NCI-H2029 (cell line): ENCODE measurements at places on chromosomes 11 and 22.

GRCh38 chr11:34427186-34427805 lies 11.4 kb upstream of the CAT start:
- DNase-seq: no peak

DNA sequence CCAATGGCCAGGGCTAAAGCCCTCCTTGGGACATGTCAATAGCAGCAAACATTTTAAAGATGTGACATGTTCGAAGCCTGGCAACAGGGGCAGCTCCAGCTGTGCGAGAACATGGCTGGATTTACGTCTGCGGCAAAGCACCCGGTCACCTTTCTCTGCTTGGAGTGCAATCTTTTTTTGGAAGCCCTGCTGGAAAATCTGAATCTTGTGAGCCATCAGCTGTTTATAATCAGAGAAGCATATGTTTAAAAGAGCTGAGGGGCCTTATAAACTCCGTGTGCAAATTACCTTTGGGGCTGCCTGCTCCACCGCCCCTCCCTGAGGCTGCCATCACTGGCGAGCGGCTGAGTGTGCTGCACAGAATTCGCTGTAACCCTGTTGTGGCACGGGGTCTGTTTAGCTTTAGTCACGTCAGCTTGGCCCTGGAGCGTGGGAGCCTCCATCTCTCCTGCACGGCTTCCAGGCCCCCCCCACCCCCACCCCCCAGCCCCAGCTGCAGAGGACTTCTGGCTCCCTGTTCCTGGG lies 9.0 kb upstream of the KCNQ1OT1 start:
- DNase-seq: no peak

- DNase-seq: peak; percentile 35
Measured at GRCh38 chr11:1882265-1883238, 9.1 kb downstream of the PRR33 start.

- no peak for DNase-seq
Measured at GRCh38 chr11:34415538-34415937, 23.2 kb upstream of the CAT start.

- DNase-seq: no peak
Measured at GRCh38 chr11:19980957-19981669, 179.2 kb downstream of the DBX1 start.

DNA sequence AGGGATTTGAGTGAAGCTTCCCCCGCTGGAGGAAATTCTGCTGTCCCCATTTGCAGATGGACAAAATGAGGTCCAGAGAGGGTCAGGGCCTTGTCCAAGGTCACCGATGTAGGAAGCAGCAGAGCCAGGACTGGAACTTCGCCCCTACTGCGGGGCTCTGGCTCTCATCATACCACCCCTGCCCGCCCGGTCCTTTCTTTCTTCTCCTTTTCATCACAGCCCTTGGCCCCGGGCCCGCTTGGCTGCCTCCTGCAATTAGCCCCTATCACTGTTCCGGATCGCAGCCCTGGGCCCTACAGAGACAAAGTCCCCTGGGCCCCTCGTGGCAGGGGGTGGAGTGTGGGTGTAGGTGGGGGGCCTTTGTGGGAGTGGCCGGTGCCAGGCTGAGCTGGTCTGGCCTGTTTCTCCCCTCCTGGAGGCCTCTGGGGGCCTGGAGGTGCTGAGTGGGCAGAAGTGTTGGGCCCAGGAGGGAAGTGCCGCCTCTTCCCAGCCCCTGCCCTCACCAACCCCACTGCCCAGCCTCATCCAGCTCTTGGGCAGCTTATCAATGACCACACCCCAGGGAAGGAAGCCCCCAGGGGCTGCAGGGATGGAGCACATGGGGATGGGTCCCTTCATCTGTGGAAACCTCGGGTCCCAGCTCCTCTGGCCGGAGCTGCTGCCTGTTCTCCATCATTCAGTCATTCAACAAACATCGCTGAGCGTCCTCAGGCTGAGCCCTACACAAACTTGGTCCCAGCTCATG lies 3.4 kb downstream of the EMID1 start:
- DNase-seq: no peak

- no peak for DNase-seq
Measured at GRCh38 chr11:3823303-3823702, 14.9 kb downstream of the PGAP2 start.

- DNase-seq: no peak
Measured at GRCh38 chr11:43486141-43486540, 127.4 kb downstream of the TTC17 start.

- DNase-seq: peak; percentile 72
Measured at GRCh38 chr11:70908223-70908622, 344.2 kb downstream of the SHANK2 start.

DNA sequence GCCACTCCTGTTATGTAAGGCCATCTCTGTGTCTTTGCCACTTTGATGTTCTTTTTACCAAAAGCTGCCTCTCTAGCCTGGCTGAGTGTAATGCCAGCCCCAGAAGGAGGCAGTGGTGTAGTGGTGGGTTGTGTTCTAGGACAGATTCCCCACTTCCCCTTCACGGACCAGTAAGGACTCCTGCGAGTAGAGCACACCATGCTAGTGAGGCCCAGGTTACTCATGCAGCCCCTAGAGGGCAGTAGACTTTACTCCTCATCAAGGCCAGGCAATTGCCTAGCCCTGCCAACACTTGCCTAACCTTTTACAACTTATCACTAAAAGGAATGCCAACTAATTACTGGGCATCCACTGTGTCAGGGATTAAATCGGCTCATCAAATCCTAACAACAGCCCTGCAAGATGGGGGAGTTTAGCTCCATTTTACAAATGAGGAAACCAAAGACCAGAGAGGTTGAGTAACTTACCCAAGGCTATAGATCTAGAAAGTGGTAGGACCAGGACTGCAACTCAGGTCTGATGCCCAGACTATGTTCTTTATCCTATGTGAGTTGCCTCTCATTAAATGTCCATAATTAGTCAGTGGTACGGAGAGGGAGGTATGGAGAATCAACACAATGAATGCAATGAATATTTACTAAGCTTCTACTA lies 75.3 kb downstream of the APIP start:
- DNase-seq: peak; percentile 43

GRCh38 chr11:19972091-19972490 lies 188.2 kb downstream of the DBX1 start:
- DNase-seq: no peak

- DNase-seq: peak; percentile 28
Measured at GRCh38 chr22:35525687-35526332, 14.8 kb upstream of the RASD2 start.

DNA sequence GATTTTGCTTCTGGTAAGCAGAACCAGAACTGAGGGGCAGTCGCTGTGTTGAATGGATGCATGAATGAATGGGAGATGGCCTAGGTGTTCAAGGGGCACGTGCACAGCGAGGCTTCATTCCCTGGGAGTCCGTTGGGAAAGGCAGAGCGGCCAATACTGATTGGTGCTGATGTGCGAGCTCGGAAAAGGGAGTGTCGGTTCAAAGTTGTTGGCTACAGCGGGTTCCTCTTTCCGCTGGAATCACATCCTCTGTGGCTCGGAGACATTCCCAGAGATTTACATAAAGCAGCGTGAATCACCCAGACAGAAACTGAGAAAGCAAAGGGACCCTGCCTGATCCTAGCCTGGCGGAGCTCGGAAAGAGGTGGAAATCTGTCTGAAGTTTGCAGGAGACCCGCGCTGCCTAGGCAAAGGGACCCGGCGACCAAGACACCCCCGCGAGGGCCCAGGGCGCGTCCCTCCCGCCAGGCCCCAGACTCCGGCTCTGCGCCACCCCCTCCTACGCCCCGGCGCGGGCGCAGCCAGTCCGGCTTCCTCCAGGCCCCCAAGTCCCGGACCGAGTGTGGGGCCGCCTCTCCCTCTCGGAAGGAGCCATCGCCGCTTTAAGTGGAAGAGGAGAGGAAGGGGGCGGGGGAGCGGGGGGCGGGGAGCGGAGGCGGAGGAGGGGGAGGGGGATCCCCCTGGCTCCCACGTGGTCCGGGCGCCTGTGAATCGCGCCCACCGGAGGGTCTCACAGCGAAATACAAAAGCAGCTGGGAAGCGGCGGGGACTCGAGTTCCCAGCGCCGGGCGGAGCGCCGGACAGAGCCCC lies at the start of gene FJX1:
Gene FJX1 (plus strand): TSS at position 774 of the 810 bp plus-strand sequence. CDS start 177 bp downstream, outside the sequence.
- DNase-seq: peak; percentile 37
